ENCODE measurements at places on chromosomes 3 and 15.
A peak's percentile ranks its signal among the peaks of the same experiment; 100 is the strongest.

- DNase-seq = no peak
Measured at GRCh38 chr15:81966631-81967030, 79.2 kb downstream of the MEX3B start.

DNA sequence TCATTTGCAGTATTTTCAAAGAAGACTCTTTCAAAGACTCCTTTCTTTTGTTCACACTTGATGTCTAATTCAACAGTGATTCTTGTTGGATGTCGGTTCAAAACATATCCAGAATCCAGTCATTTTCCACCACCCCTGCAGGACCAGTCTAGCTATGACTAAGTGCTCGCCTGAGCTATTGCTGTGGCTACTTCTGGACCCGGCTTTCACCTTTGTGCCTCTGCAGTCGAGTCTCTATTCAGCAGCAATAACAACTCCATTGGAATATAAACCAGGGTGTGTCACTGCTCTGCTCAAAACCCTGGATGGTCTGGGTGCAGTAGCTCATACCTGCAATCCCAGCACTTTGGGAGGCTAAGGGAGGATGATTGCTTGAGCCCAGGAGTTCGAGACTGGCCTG lies 55.0 kb downstream of the PRICKLE2 start:
- no peak for DNase-seq

DNA sequence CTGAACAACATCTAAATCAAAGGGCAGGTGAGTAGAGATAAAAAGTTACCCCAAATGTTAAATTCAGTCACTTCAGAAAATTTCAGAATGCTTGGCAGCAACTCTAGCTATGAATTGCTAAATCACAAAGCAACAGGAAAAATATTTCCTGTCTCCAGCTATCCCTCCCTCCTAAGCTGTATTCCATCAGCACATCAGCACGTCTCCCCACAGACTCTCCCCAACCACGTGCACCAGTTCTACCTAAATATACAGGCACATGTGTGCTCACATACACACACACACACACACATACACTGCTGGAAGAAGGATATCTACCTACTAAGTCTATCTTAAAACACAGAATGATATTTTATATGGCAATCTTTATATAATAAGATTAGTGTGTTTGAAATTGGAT lies 177.1 kb upstream of the ARHGEF26 start:
- DNase-seq = no peak

DNA sequence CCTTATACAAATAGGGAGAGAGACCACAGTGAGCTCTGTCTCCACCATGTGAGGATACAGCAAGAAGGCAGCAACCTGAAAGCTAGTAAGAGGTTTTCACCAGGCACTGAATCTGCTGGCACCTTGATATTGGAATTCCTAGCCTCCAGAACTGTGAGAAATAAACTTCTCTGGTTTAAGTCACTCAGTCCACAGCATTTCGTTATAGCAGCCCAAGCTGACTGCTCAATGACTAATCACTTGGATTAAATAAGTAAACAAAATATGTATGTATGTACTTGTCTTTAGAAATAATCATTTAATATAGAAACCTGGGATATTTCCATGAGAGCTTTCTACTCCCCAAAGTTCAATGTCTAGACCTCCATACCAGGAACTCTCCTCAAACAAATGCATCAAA lies 162.0 kb downstream of the IMPG2 start:
- no peak for DNase-seq

DNA sequence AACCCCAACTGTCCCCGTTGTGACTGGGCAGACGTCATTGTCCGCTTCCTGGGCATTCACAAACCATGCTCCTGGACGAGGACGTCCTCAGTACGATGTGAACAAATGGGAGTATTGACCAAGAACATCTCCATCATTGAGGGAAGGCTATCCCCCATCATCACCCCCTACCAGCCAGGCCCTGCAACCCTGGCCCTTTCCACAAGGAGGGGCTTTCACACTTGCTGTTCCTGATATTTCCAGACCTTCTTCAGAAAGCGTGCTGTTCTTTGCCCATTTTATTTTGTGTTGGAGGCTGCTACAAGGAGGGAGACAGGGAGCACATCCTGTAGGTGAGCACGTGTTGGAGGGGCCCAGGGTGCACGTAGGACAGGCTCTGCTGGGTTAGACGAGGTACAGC lies 277.0 kb upstream of the LRRC3B start:
- no peak for DNase-seq

- no peak for DNase-seq
Measured at GRCh38 chr15:39438260-39438659, 142.6 kb upstream of the THBS1 start.

GRCh38 chr3:61934505-61934871 lies 373.1 kb downstream of the PTPRG start:
- DNase-seq = no peak

DNA sequence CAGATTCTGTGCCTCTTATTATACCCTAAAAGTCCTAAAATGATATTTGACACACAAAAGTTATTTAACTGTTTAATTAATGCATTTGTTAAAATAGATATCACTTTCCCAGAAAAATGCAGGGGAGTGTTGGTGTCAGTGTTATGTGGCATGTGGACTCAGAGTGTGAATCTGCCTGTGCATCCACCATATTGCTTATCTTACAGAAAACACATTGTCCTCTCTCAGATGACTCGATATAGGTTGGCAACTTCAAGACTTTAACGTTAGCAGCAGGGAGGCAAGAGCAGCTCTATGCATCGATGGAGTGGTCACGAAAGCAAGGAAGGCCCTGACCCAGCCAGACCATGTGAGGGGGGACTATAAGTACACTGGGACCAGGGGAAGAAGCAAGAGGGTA lies 165.4 kb upstream of the DCBLD2 start:
- DNase-seq = no peak

DNA sequence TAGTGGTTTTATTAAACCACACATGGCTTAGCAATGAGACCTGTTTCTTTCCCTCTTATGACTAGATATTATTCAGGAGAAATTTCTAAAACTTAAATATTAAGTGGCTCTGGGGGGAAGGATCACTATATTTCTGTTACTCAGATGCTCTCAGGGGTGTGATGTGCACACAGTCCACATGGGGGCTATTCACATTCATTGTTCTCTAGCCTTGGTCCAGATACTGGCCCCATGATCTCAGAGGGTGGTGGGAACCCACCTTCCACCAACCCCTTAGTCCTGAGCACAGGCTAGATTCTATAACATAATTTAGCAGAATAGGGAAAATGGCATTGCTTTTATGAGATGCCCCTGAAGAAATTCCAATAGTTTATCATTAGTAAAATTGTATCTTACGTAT lies 149.0 kb upstream of the ST8SIA2 start:
- DNase-seq = no peak

DNA sequence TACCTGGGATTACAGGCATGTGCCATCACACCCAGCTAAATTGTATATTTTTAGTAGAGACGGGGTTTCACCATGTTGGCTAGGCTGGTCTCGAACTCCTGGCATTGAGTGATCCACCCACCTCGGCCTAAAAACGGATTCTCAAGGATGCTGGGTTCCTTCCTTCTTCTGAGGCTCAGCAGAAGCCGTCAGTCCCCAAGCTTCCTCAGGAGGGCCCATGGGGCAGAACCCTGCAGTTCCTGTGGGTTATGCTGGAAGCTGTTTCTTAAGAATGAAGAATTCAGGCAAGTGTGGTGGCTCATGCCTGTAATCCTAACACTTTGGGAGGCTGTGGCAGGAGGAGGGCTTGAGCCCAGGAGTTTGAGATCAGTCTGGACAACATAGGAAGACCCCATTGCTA lies 29.0 kb upstream of the ZNF710 start:
- DNase-seq = no peak

GRCh38 chr3:188567478-188568195 lies 413.7 kb downstream of the LPP start:
- no peak for DNase-seq

DNA sequence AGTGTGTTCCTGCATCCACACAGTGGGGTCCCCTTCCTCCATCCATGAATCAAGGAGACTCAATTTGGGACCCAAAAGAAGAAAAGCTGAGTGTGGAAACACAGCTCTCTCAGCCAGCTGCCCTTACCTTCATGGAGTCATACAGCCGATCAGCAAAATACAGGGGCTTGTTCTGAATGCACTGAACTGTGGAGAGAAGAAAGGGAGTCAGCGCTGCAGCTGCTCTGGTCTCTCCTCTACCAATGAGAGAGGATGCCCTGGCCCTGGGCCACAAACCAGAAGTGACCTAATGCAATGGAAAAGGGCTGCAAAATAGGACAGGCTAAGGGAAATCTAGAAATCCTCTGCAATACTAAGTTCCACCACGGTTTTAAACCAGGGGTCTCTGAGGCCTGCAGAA lies 46.7 kb downstream of the ANXA2 start:
- peak; percentile 74 for DNase-seq

DNA sequence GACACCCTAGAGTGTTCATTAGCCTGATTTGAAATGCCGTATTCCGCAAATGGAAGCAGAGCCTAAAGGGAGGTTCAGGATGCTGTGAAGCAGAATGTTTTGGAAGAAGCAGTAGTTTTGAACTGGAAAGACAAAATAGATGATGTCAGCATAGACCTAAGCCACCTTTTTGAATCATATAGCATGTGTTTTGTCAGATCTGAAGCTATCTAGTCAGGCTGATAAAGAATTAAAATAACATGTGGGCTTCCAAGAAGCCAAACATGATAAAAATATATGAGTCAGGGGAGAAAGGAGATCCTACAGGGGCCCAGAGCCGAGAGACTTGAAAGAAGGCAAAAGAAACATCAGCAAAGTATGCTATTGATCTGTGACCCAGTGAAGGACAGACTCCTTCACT lies 47.2 kb upstream of the RASA2 start:
- no peak for DNase-seq

- no peak for DNase-seq
Measured at GRCh38 chr3:33067484-33067883, 29.5 kb downstream of the GLB1 start.

DNA sequence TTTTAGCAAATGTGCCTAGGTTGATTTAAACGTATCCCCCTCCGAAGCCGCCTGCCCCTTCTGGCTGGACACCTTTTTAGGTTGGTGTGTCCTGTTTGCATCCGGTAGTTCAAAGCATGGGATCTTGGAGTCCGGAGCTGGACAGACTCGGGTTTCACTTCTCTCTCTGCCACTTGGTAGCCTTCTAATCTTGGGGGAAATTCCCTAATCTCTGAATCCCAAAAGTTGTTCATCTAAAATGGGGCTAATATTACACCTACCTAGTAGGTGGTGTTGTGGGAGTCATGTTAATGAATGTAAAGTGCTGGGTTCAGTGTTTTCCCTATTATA lies 760 bp downstream of the FANCI start:
- no peak for DNase-seq
